Posterior vena cava (tissue), 2 donors: ENCODE measurements at places on chromosomes 4 and X. TPM values are rescaled to one million over a fixed set of nuclear protein-coding genes. Genes with fewer than 3 reads are reported as not detected.

PPA2 gene
- total RNA-seq, result 67.2 TPM

ANXA5 gene
- total RNA-seq, result 547 TPM

GYPA gene
- 0.65 TPM for total RNA-seq

GPM6B gene
- 7.6 TPM for total RNA-seq

INPP4B gene
- total RNA-seq, result 24.9 TPM

C4orf54 gene
- 0.76 TPM for total RNA-seq

ETDA gene
- not detected for total RNA-seq

HMGN5 gene
- total RNA-seq, result 8.4 TPM

DRP2 gene
- 0.57 TPM for total RNA-seq

NEUROG2 gene
- not detected for total RNA-seq

F11 gene
- not detected for total RNA-seq

FGFBP1 gene
- not detected for total RNA-seq

CT47B1 gene
- total RNA-seq, result not detected

SSX1 gene
- not detected for total RNA-seq

ZNF141 gene
- 18.9 TPM for total RNA-seq

DRD5 gene
- total RNA-seq, result not detected

POLR2B gene
- total RNA-seq, result 68.4 TPM

RHOXF2B gene
- total RNA-seq, result not detected

MAP7D2 gene
- 0.10 TPM for total RNA-seq

ANXA10 gene
- total RNA-seq, result not detected

CWH43 gene
- not detected for total RNA-seq

TKTL2 gene
- total RNA-seq, result 0.14 TPM

TCP11X2 gene
- not detected for total RNA-seq

GAGE12H gene
- not detected for total RNA-seq

GPC3 gene
- total RNA-seq, result 13.5 TPM

PRDM8 gene
- 5.3 TPM for total RNA-seq

MAGEA9B gene
- not detected for total RNA-seq

RASL11B gene
- total RNA-seq, result 8.9 TPM

GPR78 gene
- total RNA-seq, result 0.09 TPM

TCP11X1 gene
- total RNA-seq, result not detected

ARX gene
- not detected for total RNA-seq

HTR2C gene
- total RNA-seq, result not detected

PAGE1 gene
- total RNA-seq, result not detected

NUDT6 gene
- 5.4 TPM for total RNA-seq

KCNE5 gene
- total RNA-seq, result 0.29 TPM

FGFBP2 gene
- total RNA-seq, result 1.8 TPM

CLCN4 gene
- total RNA-seq, result 3.7 TPM

FGA gene
- 1.6 TPM for total RNA-seq

ZAR1 gene
- not detected for total RNA-seq

FRMPD4 gene
- total RNA-seq, result 0.19 TPM

MAGIX gene
- total RNA-seq, result 2.8 TPM

FAM236A gene
- not detected for total RNA-seq

CLIC2 gene
- total RNA-seq, result 25.3 TPM

SYNPO2 gene
- 960 TPM for total RNA-seq

PDZD4 gene
- 22.9 TPM for total RNA-seq

OTUD6A gene
- total RNA-seq, result not detected

MID1 gene
- total RNA-seq, result 22.2 TPM

ARSD gene
- total RNA-seq, result 11.7 TPM

LNX1 gene
- total RNA-seq, result 4.7 TPM

APEX2 gene
- 8.5 TPM for total RNA-seq

DDX53 gene
- total RNA-seq, result not detected

NLRP2B gene
- not detected for total RNA-seq

SPANXN3 gene
- total RNA-seq, result not detected

SPIN4 gene
- 8.6 TPM for total RNA-seq

CLDN34 gene
- not detected for total RNA-seq

RASSF6 gene
- total RNA-seq, result not detected

USP17L20 gene
- total RNA-seq, result not detected

SULT1B1 gene
- 7.5 TPM for total RNA-seq

SLC2A9 gene
- 8.4 TPM for total RNA-seq
